ENCODE measurements at places on chromosomes 11 and 22. TPM values are rescaled to one million over a fixed set of nuclear protein-coding genes. Genes with fewer than 3 reads are reported as not detected.

INSC gene
- total RNA-seq, result 2.1 TPM

C11orf42 gene
- total RNA-seq, result not detected

ABCC8 gene
- total RNA-seq, result not detected

TP53AIP1 gene
- 7.3 TPM for total RNA-seq

PAX6 gene
- not detected for total RNA-seq

OR5T2 gene
- total RNA-seq, result not detected

NCF4 gene
- total RNA-seq, result not detected

KRTAP5-8 gene
- total RNA-seq, result not detected

GRK2 gene
- total RNA-seq, result 60.3 TPM

C22orf31 gene
- total RNA-seq, result not detected

CYP2D6 gene
- 0.47 TPM for total RNA-seq

NAALAD2 gene
- not detected for total RNA-seq
